ENCODE measurements at places on chromosomes 4 and X. TPM values are rescaled to one million over a fixed set of nuclear protein-coding genes. Genes with fewer than 3 reads are reported as not detected.

Gene SMIM31
- total RNA-seq = not detected

Gene PDE5A
- 0.21 TPM for total RNA-seq

Gene EGF
- not detected for total RNA-seq

Gene F8A2
- total RNA-seq = not detected

Gene NOP14
- total RNA-seq = 143 TPM

Gene PPM1K
- 42.3 TPM for total RNA-seq

Gene NWD2
- not detected for total RNA-seq

Gene MAGEB1
- not detected for total RNA-seq

Gene FAT4
- total RNA-seq = 0.02 TPM

Gene ASB11
- not detected for total RNA-seq

Gene STK32B
- not detected for total RNA-seq

Gene FAM9C
- not detected for total RNA-seq
